ENCODE measurements at places on chromosomes 3 and 15.

- DNase-seq = no peak
These were observed 197.7 kb downstream of the CD47 start for GRCh38 chr3:107892955-107893624.

- no peak for DNase-seq
These were observed 4.0 kb upstream of the MGA start for GRCh38 chr15:41656188-41656587.

DNA sequence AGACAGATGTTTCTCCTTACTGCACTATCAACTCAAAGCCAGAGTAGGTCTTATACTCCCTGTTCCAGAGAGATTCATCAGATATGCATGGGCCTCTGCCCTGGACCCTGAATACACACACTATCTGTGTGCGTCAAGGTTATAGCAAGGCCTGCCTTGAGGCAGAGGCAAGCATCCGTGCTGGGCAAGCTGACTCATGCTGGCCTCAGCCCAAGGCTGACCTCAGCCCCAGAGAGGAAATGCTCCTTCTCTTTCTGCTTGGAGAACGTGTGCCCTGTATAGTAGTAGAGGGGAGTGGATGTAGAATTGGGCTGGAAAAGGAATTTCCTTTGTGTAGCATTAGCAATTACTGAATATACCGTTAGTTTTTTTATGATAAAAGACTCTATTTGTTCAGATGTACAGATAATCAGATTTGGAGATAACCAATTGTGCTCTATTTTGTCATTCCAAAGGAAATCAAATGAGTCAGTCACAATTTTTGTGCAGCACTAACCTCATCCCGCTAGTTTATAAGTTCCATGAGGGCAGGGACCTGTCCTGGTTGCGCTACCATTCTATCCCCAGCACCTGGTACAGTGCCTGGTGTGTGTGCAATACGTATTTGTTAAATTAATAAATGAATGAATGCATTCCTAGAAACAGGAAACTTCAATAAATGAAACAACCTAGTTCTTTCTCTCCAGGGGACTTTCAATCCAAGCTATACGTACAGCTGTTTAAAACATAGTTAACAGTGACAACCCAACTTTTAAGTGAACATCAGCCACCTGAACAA lies 13.3 kb upstream of the PAQR9 start:
- no peak for DNase-seq

- DNase-seq = no peak
These were observed 32.0 kb downstream of the DCUN1D1 start for GRCh38 chr3:182948305-182948704.

GRCh38 chr3:52188556-52188955 lies 9.4 kb upstream of the ALAS1 start:
- no peak for DNase-seq

DNA sequence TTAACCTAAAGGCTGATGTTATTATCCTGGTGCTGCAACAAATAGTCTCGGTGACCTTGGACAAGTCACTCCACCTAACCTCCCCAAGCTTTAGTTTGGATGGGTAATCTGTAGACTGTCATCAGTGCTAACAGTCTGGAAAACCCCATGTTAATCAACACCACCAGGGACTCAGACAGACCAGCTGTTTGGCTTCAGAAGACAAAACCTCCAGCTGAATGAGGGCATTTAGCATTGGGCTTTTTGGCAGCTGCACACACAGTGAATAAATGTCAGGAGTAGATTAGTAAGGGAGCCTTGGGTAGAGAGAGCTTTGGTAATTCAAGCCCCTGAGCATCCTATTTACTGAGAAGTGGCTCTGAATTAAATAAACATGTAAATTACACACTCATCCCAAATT lies 24.9 kb upstream of the C3orf80 start:
- DNase-seq = no peak

- no peak for DNase-seq
These were observed 68.1 kb downstream of the EPHB3 start for GRCh38 chr3:184629555-184630160.

- DNase-seq = no peak
These were observed 598.2 kb downstream of the UNC13C start for GRCh38 chr15:54576298-54576935.

DNA sequence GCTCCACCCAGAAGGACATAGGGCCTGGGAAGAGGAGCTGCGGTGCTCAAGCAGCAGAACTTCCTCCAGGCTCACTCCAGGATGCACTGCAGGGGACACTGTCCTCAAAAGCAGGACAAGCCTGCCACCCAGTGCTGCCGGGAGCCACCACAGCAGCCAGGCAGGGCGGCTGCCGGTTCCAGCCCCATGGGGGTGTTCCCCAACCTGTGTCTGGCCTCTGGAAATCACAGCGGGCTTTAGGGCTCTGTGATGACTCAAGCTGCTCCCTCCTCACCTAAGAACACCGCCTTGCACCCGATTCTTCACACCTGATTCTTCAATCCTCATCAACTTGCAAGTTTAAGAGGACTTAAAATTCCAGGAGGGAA lies 71.9 kb upstream of the SLC6A11 start:
- no peak for DNase-seq

DNA sequence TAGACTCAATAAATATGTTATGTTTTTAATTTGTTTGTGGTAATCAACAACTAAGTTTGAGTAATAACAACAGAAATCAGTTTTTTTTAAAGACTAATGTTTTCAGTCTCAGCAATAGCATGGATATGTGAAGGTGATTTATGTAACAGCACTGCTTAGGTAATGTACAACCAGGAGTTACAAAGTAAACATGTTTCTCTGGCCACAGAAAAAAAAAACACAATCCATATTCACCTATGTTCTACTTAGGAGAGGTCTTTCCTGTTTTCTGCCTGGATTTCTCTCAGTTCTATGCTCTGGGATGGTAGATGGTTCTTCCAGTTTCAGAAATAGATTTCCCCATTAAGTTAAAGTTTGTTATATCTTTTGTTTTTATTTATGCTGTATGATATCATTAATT lies 579.4 kb downstream of the SI start:
- DNase-seq = no peak

DNA sequence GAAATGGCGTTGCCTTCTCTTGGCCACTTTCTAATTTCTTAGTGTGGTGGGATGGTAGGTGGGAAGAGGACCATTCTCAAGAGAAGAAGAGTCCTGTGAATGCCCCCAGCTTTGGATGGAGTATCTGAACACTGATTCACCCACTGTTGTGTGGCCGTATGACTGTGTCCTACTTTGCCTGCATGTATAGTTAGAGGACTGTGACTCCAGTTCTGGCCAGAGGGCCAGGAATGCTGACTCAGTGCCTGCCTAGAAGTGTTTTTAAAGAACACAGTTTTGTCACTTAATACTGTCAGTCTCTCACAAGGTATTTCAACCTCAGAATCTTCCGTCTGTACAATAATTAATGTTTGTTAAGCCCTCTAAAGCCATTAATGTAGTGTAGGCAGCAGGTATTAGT lies 2.1 kb downstream of the SEC61A1 start:
- DNase-seq = no peak

DNA sequence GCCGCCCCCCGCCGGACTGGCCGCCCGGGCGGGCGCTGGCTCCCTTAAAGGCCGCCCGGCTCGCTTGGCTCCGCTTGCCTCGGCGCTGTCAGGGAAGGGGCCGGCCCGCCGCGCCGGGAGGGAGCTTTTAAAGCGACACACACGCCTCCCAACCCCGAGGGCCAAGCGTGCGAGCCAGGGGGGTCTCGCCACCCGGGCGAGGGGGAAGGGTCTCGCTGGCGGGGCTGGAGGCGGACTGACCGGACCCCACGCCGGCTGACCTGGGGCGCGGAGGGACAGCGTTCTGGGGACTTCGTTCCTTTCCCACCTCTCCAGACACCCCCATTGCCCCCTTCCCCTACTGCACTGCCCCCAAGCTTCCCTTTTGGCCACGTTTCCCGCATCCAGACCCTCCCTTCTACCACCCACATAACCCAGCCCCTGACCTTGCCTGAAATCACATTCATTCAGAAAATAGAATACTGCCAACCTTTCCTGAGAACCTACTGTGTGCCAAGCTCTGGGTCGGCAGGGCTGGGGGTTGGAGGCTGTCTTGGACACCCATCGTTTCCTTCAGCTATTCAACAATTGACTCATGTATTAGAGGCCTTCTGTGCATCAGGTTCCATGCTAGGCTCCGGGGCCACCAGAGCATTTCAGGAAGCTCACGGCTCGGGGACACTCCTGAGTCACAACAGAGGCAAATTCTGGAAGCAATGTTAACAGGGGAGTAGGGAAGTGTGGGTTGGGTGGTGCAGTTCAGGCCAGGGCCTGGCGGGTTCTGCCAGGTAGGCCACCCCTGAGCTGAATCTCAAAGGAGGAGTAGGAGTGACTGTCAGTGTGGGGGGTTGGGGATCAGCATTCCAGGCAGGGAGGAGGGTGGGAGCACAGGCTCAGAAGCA lies at the start of gene INSYN1:
TSS of gene INSYN1 (minus strand) at position 102 of the 881 bp plus-strand sequence. CDS start 2,221 bp downstream, outside the sequence.
- peak; percentile 36 for DNase-seq

DNA sequence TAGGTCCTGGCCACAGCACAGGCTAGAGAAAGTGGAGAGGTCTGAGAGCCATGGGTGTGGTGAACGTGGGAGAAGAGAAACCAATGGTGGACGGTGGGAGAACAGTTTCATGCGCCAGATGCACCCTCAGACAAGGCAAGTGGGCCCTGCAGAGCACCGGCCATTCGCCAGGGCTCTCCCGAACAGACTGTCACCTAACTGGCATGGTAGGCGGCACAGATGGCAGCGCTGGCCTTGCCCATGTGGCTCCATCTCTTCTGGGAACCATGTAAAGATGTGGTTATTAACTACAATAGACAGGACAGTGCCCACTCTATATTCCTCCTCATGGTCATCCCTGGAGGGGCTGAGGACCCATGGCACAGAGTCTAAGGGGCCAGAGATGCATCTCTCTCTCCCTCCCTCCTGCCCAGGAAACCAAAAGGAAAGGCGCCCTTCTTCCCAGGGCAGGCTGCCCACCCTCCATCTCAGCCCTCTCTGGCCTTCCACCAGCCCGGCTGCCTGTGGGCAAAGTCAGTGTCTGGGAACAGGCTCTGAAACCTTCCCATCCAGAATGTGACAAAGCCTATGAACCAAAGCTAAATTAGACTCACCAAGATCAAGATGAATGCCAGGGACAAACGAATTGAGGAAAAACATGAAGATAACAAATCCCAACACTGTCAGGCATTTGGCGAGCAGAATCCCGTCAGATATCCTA lies 147.8 kb downstream of the OCA2 start:
- no peak for DNase-seq

GRCh38 chr3:156561533-156561932 lies 6.6 kb upstream of the SSR3 start:
- no peak for DNase-seq

- DNase-seq = no peak
These were observed 22.3 kb downstream of the NKIRAS1 start for GRCh38 chr3:23894254-23895061.

- no peak for DNase-seq
These were observed 302.5 kb upstream of the ATP11B start for GRCh38 chr3:182490596-182491491.

DNA sequence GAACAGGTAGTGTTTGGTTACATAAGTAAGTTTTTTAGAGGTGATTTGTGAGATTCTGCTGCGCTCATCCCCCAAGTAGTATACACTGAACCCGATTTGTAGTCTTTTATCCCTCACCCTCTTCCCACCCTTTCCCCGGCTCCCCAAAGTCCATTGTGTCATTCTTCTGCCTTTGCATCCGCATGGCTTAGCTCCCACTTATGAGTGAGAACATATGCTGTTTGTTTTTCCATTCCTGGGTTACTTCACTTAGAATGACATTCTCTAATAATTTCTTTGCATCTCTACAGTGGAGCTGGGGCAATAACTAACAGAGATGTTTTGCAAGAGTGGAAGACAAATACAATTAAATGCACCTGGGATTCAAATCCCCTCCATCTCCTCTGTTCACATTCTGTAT lies 93.2 kb downstream of the TP63 start:
- no peak for DNase-seq

- DNase-seq = no peak
These were observed 4.0 kb downstream of the DIPK2A start for GRCh38 chr3:143975554-143976152.

GRCh38 chr3:37308247-37308646 lies 133.9 kb upstream of the LRRFIP2 start:
- DNase-seq = no peak

GRCh38 chr3:143476965-143477640 lies 357.5 kb downstream of the CHST2 start:
- DNase-seq = no peak

DNA sequence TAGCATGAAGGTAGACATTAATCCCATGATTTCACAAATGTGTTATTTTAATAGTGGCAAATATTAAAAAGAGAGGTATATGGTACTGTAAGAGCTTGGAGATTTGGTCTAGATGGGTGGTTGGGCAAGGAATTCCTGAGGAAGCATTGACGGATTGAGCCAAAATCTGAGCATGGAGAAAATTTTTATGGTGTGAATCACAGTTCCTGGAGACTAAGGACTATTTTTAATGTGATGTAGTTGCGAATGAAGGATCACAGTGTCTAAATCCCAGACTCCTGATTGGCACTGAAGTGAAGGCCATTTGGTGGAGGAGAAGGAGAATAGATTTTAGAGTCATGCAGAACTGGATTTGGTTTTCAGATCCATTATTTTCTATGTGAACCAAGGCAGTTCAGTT lies 188.7 kb upstream of the FEZF2 start:
- no peak for DNase-seq

- no peak for DNase-seq
These were observed 11.9 kb upstream of the TM4SF4 start for GRCh38 chr3:149462581-149463011.

- DNase-seq = no peak
These were observed 22.4 kb downstream of the TJP1 start for GRCh38 chr15:29799859-29800258.

- DNase-seq = no peak
These were observed 307.0 kb upstream of the RASGRP1 start for GRCh38 chr15:38871638-38872037.

- no peak for DNase-seq
These were observed 163.4 kb upstream of the SEMA6D start for GRCh38 chr15:47553947-47554346.

GRCh38 chr3:39105687-39106063 lies 1.8 kb downstream of the GORASP1 start:
- no peak for DNase-seq

GRCh38 chr3:159645874-159646273 lies 342.8 kb upstream of the IL12A start:
- DNase-seq = no peak

GRCh38 chr3:113264283-113265131 lies 53.1 kb downstream of the BOC start:
- no peak for DNase-seq

GRCh38 chr3:65439641-65440284 lies 599.0 kb downstream of the MAGI1 start:
- DNase-seq = peak; percentile 16

- DNase-seq = no peak
These were observed 78.0 kb upstream of the POU1F1 start for GRCh38 chr3:87354398-87354797.

Data from progenitor cell of endocrine pancreas (in vitro differentiated cells).